Activated T-helper 1 cell treated with Interleukin-2 at 50 U/mL for 16 hours (primary cell): ENCODE measurements at places on chromosomes 5 and 9.

- no peak for DNase-seq
These were observed 30.5 kb upstream of the DAB2IP start for GRCh38 chr9:121620777-121621449.

DNA sequence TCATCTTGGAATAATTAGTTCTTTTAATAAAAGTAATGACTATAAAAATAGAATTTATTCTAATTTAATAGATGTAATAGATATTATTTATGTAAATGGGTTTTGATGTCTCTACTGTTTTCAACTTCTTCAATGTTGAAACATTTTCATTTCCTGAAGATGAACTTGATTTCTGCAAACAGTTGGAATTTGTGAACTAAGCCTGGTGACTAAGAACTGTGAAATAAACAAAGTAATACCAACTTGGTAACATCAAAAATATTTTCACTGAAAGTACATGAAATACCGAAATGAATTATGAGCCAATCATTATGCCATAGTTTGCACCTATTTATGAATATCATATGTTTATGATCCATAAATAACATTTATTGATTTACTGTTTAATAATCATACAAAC, 143.8 kb upstream of the FGF10 start:
- no peak for DNase-seq

- no peak for DNase-seq
These were observed 44.9 kb downstream of the MACROH2A1 start for GRCh38 chr5:135353952-135354721.

DNA sequence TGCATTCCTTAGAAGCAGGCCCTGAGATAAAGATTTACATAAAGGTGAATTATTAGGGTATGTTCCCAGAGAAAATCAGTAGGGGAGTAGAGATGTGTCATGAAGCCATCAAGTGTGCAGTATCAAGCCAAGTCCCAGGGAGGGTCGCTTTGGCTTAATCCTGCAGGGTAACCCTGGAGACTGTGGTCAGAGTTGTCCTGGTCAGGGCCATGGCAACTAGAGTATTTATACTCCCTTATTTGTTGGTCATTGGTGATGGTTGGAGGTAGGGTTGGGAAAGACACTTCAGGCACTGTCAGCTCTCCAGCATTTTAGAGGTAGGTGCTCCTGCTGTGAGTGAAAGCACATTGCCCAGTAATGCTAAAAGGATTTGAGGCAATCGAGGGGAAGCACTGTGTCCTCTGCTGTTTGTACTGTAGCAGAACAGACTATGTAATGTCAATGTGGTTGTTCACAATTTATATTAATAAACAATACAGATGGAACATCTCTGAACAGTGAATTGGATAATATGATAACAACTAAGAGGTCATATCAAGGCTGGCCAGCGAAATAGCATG, 108.9 kb downstream of the GDNF start:
- DNase-seq: no peak

DNA sequence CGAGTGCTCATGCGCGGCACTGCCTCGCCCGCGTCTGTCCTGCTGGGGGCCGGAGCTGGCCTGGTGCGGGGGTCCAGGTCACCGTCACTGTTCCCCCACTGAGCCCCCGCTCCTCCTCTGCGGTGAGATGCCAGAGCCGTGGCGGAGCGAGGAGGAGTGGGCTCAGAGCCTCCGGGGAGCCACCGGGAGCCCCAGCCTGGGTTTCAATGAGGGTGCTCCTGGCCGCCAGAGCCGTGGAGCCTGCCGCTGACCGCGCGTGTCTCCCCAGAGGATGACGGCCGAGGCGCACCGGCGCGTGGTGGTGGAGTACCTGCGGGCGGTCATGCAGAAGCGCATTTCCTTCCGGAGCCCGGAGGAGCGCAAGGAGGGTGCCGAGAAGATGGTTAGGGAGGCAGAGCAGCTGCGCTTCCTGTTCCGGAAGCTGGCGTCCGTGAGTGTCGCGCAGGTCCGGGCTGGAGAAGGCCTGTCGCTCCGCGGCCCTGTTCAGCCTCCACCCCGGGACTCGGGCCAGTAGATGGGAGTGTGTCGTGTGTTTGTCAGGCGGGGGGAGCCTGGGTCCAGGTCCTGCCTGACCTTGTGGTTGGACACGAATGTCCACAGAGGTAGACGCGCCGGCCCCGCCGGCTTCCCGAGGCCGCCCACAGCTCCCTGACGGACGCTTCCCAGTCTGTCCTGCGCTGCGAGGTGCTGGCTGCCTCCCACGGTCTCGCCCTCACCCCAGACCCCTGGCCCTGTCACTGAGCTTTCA, 22.0 kb downstream of the EXOC3 start:
- no peak for DNase-seq
